Stimulated activated CD4-positive, alpha-beta T cell treated with anti-CD3 and anti-CD28 coated beads, Interleukin-1b, Interleukin-23, amount 100 ng/mL, for 1 hour (primary cell): ENCODE measurements at places on chromosomes 13 and 19.

DNA sequence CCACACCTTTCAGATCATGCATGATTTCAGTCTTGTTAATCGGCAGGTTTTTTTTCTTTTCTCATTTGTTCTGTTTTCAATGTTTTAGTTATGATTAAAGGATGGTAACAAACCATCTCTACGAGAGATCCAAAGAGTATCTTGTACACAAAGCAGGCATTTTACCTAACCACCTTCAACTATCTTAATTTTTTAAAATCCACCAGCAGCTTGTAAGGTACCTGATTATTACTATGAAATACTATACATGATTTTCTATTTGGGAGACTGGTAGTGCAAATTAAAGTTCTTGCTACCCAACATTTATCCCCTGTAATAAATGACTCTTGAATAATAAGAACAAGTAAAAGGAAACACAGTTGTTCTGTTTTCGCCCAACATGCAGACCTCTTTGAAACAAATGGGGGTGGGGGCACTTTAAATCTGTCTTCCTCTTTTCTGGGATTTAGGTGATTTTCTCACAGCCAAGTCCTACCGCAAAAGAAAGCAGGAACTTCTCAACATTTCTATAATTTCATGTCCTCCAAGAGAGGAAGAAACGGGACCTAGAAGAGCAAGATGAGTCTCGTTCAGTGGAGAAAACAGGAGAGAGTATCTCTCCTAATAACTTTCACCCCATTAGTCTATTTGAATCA, 3.6 kb downstream of the POU4F1 start:
- no peak for DNase-seq

DNA sequence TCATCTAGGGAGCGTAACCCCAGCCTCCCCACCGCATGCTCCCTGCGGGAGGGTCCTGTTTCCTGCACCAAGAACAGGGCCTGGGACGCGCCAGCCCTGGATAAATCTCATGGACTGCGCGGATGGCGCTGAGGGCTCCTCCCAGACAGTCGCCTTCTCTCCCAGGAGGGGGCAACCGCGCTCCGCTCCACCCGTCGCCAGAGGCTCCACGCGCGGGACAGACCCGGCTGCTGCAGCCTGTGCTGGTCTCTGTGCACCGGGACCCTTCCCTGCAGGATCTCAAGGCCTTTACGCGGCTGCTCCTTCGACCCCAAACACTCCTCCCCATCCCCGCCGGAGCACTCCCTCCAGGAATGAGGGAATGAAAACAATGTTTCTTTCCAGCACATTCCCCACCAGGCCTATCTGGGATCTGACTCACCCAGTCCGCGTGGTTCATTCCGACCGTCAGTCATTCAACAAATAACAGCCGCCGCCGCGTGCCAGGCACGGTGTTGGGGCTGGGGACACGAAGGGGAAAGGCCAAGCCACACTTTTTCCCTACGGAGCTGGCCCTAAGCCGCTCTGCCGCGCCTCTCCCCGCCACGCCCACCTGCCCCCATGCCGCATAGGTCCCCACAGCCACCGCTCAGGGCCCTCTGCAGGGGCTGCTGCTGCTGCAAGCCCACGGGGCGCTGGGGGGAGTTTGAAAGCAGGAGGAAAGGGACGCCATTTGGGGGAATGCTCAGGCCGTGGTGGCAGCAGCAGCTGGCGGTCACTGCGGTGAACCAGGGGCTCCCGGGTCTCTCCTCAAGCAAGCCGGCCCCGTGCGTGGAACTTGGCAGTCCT, 6.0 kb downstream of the PNMA8B start:
- no peak for DNase-seq

DNA sequence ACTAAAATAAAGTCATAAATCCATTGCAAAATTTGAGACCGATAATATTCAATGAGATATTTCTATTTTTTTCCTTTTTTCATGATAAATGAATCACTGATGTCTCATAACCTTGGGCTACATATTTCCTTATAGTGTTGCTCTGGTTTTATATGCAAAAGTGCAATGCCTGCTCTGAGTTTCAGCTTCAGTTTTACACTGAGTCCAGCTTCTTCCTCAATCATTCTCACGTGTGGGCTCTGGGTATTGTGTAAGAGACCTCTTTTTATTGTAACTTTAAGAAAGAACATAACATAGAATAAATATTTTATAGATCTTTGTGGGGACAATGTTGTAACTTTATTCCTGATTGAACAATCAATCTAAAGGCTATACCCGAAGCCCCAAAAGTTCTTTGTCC, 280.2 kb upstream of the EDNRB start:
- no peak for DNase-seq

DNA sequence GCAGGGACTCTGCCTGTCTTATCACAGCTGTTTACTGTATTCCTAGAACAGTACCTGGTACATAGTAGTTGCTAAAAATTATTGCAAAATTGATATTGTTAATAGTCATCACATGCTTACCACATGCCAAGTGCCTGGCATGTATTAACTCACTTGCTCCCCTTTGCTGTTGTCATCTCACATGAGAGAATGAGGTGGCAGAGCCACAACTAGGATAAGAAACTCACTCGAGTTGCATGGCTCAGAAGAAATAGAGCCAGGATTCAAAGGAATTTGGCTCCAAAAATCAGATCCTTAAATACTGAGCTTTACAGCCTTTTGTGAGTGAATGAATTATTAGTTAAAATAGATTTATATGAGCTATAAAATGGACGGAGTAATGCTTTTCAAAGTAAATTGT, 42.6 kb downstream of the B3GLCT start:
- no peak for DNase-seq

GRCh38 chr19:17681505-17682125, 6.5 kb downstream of the UNC13A start:
- no peak for DNase-seq

GRCh38 chr13:75761369-75761768, 125.2 kb downstream of the LMO7 start:
- no peak for DNase-seq

GRCh38 chr19:18007044-18007916, 690 bp upstream of the ARRDC2 start:
- peak; percentile 63 for DNase-seq

GRCh38 chr19:8503510-8503909, 1.1 kb upstream of the PRAM1 start:
- no peak for DNase-seq

DNA sequence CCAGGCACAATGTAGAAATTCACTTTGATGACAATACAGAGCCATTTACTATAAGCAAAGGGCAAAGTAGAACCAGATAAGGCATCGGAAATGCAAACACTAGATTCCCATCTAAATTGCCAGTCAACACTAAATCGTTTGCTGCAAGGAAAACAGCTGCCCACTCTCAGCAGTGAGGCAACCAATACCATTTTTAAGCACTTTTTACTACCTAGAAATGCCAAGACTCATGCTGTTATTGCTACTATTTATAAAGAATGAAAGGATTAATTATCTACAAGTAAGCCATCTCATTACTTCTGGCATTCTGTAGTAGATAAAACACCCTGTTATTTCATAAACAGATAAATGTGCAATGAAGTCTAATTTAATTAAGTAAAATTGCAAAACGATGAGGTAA, 422.0 kb downstream of the FGF14 start:
- DNase-seq = no peak
